ENCODE measurements at places on chromosomes 6 and 20.
A peak's percentile ranks its signal among the peaks of the same experiment; 100 is the strongest.

DNA sequence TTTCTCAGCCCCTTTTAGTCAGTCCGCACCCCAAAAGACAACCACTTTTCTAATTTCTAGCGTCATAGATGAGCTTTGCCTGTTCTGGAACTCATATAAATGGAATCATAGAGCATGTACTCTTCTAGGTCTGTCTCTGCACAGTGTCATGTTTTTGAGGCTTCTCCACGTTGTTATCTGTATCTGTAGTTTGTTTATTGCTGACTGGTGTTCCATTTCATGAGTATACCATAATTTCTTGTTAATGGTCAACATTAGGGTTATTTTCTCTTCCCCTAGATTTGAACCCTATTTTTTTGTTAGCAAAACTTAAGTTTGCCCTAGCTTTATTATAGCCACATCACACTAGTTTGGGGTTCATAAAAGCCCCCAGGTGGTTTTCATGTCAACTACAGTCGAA lies 16.2 kb upstream of the SGK2 start:
- DNase-seq, result no peak

DNA sequence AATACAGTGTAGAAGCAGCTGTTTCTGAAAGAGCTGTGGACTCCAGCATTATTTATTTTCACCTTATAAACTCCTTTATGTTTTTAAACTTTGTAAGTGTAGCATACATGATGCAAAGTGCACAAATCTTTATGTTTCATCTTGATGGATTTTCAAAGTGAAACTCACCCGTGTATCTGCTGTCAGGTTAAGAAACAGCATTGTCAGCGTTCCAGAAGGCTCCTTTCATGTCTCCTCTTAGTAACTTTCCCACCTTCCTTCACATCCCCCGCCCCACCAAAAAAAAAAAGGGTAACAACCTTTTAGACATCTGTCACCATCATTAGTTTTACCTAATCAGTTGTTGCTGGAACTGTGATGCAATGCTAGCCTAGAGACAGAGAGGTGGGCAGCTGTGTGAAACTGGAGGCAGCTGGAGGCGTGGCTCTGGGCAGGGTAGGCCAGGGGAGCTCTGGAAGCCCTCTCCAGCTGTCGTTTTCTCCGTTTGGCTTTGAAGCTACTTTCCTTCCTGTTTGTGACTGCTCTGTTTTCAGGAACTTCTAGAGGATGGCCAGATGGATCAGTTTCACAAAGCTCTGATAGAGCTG lies 7.2 kb downstream of the ACTR5 start:
- DNase-seq, result no peak

- DNase-seq, result no peak
Observed at GRCh38 chr6:13422681-13423221, 64.6 kb downstream of the GFOD1 start.

- no peak for DNase-seq
Observed at GRCh38 chr6:24321538-24322162, 36.2 kb downstream of the DCDC2 start.

DNA sequence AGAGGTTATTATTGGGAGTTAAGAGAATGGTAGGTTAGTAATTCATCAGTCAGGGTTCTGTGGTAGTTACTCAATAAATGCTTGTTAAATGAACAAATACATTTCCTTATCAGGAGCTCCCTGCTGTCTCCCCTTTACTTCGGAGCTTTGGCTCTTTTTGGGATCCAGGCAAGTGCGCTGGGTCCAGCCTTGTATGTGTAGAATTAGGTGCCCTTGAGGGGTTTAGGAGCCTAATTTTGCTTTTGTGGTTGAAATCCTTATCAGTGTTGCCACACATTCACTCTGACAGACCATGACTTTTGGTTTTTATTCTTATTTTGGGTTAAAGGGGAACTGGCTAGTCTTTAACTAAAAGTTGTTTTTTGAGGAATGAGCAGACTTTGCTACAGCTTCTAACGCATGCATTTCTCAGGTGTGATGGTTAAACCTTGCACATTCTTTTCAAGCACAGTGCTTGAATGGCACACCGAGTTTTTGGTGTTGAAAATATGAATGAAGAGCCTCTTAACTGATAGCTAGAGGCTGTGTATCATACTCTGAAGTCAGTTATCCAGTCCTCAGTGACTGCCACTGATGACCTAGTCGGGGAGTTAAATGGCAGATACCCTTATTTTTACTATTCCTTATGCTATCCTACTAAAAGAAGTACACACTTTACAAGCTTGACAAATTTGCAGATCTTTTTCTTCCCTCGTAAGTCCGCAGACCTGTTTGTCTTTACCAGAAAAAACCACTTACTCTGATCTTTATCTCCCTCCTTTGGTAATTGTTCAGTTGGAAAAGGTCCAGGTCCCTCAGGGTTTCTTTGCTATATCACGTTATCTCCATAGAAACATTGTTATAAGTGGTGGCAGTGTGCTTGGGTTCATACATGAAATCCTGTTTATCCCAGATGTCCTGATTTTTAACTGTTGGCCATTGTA lies 50.7 kb upstream of the PLCG1 start:
- DNase-seq, result no peak

DNA sequence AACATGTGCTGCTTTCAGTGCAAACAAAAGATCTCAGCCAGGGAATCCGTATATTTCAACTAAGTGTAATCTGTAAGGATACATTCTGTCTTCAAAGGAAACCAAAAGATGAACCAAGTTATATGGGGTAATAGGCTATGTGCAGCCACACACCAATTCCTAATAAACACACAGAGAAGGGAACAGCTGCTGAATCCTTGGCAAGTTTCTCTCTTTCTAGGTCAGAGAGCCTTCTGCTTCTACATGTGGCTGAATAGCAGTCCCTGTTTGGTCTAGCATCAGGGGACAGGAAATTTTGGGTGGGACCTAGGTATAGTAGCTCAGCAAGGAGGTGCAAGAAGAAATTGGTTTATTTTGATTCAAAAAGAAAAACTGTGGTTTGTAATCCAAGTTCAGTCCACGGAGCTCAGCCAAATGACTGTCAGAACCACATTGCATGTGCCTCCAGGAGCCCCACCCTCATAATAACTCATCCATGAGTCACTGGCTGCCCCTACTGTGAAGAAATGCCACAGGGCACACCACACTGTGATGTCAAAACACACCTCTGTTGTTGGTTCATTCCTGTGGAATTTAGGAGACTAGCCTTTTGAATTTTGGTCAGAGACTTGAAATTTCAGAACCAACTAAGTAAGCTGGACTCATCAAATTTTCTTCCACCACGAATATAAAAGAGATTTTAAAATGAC lies 21.1 kb downstream of the SPTLC3 start:
- no peak for DNase-seq

GRCh38 chr20:39289316-39289715 lies 327.2 kb downstream of the DHX35 start:
- DNase-seq, result no peak

DNA sequence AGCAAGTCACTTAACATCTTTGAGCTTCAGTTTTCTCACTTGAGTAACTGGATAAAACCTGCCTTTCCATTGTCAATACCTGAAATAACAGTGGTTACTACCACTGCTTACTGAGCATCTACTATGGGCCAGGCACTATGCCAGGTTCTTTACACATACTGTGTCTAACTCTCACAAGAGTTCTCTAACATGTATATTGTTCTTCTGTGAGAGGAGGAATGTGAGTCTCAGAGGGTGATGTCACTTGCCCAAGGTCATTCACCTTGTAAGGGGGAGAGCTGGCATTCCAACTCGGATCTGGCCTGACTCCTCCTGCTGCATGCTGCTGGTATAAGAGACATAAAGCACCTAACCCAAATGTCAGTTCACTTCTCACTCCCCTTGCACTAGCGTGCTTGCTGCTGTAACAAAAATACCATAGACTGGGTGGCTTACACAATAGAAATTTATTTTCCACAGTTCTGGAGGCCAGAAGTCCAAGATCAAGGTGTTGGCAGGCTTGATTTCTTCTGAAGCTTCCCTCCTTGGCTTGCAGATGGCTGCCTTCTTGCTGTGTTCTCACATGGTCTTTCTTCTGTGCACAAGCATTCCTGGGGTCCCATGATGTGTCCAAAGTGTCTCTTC lies 21.9 kb upstream of the SGK2 start:
- DNase-seq, result no peak

DNA sequence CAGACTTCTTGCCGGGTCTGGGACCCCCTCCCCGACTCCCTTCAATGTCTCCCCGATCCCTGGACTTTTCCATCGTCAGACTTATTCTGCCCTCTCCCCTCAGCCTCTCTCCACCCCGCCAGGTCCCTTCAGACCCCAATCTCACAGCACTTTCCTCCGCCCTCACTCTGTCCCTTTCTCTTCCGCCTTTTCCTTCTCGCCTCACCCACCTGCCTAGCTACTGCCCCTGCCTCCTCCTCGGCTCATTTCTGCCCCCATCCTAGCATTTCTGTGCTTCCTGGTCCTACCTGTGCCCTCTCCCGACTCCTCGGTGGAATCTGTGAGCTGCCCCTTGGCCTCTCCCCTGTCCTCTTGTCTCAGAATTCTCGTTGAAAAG lies 616 bp downstream of the CHMP4B start:
- no peak for DNase-seq

- peak; percentile 82 for DNase-seq
Observed at GRCh38 chr6:52286798-52287432, 2.4 kb upstream of the MCM3 start.

DNA sequence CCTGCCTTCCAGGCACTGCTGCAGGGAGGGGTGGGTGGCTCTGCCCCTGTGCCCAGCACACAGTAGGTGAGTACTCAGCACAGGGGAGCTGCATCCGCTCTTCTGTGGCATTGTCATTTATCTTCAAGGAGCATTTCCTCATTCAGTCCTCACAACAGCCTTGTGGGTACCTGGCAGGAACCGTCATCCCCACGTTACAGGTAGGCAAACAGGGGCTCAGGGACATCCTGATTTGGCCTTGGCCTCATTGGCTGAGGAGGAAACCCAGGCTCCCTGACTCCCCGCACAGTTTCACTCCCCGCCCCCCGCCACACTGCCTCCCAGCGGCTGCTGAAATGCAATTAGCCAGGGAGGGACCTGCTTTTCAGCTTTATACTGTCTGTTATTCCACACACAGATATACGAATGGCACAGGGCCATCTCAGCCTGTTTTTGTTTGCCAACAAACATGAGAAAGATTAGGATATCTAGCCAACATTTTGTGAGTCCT lies 24.2 kb upstream of the PNPLA1 start:
- no peak for DNase-seq

- peak; percentile 11 for DNase-seq
Observed at GRCh38 chr20:35616465-35617396, 1.1 kb downstream of the SPAG4 start.

DNA sequence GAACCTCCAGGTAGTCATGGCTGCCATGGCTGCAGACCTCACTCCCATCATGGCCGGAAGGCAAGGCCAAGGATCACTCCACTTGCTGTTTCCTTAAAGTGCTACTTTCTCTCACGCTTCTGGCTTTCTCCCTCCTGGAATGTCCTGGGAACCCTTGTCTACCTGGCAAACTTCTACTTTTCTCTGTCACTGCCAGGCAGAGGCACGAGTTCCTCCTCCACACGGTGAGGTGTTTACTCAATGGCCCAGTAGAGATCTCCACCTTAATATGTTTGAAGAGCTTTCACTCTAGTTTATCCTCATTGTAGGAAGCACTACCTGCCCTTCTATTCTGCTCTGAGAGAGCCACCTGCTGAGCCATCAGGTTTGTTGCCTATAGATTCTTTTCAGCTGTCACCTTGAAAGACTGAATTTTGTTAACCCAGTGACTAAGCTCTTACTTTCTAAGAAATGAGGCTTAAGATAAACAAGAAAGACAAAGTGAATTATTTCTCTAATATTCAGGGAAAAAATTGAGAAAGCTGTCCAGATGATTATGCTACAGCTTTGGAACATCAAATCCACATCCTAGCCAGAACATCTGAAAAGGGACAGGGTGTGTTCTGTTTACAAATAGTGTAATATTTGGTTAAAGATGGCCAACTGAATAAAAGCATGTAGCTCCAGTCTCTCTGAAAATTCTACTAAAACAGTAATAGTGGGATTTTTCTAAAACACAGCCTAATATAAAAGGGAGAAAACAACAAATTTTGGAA lies 54.9 kb downstream of the PLAGL1 start:
- no peak for DNase-seq

- no peak for DNase-seq
Observed at GRCh38 chr6:37696220-37696840, 1.4 kb downstream of the MDGA1 start.
